Bronchial epithelial cell (primary cell): ENCODE measurements at places on chromosomes 7 and 10.

GRCh38 chr7:20749906-20750305 is 36.8 kb downstream of the SP8 start:
- peak; percentile 55 for DNase-seq

- no peak for DNase-seq
These were observed 19.2 kb downstream of the AKR1C8 start for GRCh38 chr10:5165738-5166137.

- DNase-seq: no peak
These were observed 64.6 kb downstream of the OGDH start for GRCh38 chr7:44671069-44671468.

DNA sequence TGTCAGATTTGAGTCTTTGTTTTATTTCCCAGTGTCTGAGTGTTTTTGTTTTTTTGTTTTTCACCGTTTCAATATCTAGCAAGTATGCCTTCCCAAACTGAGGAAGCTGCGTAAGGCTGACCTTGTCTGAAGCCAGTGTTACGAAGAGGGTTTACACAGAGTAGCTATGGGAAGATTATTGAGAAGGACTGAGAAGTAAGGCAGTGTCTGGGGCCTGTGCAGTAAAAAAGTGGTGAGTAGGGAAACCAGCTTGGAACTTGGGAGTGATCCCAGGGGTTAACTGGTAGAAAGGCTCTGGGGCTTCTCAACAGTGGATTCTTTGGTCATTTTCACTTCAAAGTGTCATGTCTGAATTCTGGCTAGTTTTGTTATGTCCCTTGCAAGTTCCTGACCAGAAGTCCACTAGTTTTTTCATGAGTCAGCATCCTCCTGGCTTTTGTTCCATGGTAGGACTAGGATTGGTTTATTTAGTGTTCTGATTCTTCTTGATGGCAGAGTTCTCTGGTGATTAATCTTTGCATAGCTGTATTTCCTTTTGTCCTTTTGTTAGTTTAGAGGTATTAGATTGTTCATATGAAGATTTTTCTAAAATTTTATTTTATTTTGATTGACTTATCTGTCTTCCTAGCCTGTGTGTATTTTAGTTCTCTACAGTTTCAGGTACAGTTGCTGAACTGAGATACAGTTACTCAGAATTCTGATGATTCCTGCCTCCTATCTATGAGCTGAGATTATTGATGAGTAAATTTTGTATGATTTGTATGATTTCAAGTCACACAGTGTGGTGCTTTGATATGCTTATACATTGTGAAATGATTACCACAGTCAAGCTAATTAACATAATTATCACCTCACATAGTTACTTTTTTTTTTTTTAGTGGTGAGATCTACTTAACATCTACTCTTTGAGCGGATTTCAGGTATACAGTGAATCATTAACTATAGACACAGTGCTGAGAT is 19.0 kb downstream of the GARS1 start:
- DNase-seq: peak; percentile 19

DNA sequence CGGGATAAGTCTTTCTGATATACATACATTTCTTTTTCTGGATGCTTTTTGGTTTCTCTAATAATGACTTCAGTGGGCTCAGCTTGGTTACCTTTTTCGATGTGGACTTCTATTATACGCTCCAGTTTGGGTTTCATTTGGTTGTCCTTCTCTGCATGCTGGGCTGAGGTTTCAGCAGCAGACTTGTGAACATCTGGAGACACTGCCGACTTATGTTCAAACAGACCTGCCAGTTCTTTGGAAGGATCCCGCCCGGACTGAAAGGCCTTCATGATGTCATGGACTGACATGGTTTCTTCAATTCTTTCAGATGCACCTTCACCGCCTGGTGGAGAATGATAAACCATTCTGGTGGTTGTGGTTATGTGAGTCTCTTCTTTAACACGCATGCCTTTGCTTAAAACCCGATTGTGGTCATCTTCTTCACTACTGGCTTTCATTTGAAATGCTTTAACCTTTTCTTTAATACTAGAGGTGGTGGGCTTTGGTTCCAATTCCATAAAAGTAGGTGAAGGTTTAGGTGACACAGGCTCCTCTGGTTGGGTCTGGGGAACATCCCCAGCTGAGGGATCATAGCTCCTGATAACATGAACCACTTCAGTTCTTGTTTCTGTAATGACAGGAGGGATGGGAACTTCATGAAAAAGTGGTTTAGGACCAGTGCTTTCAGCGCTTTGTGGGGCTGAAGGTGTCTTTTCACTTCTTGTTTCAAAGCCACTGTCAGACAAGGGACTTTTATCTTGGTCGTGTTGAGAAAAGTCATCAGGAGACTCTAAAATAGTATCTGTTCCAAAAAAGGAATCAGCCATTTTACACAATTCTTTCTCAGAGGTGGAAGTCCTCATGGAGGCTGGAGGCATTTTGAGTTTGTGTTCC is 167.7 kb upstream of the CCDC6 start:
- DNase-seq: no peak

- no peak for DNase-seq
These were observed 954.2 kb downstream of the PCDH15 start for GRCh38 chr10:53846809-53847208.

- peak; percentile 56 for DNase-seq
These were observed 211.5 kb downstream of the CREB5 start for GRCh38 chr7:28623863-28624262.

DNA sequence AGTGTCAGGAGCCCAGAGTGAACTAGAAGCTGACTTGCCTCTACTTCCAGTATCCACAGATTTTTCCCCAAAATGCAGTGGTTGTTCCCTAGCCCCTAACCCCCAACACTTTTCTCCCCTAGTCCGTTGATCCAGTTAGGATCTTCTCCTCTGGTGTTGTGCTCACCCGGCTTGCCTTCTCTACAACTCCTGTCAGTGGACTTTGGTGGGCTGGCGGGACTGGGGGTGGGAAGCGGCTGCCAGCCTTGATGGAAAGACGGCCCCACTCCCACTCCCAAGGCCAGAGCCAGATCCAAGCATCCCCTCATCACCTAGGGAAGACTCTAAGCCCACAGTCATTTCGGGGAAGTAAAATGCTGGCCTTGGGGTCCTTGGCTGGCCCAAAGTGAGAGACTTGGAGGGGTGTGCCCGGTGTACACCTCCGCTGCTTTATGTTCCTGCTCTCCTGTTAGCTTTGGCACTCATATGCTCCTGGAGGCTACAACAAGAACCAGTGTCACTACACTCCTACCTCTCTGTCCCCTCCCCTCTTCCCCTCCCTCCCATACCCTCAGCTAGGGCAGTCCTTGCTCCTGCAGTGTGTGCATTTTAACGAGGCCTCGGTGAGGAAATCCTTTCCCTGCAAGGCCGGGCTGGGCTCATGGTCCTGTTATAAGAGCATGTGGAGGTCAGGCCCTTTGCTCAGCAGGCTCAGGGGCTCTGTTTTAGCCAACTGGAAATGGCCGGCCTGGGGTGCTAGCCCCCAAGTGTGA is 930 bp upstream of the HOXA10 start:
- no peak for DNase-seq

- DNase-seq: peak; percentile 81
These were observed 81.1 kb upstream of the FZD1 start for GRCh38 chr7:91182819-91183764.

DNA sequence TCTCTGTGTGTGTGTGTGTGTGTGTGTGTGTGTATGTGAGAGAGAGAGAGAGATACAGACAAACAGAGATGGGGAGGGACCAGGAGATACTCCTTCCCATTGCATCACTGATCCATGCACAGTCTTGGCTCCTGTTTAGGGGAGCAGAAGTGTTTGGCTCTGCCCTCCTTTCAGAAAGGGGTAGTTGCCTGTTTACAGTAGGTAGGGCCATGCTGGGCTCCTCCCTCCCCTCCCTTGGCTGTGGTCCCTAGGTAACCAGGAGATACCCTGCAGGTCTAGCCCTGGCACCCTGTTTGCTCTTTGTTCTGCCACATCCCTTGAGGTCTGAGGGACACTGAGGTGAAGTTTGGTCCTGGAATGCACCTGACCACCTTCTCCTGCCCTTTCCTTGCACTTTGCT is 95.3 kb downstream of the RAMP3 start:
- no peak for DNase-seq

- no peak for DNase-seq
These were observed 244.8 kb downstream of the BAMBI start for GRCh38 chr10:28922127-28922526.

DNA sequence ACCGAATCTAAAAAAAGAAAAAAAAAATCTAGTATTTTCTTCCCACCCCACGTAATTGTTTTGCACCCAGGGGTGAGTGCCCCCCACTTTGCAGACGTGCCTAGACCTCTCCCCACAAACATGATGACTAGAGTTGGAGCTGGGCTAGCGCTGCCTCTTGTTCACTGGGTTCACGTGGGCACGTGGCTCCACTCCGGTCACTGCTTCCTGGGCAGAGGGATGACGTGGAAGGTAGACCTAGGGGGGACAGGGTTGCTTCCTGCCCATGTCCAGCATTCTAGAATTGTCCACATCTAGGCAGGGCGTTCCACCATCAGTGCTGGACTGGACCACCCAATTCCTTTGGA is 861 bp upstream of the LIMK1 start:
- DNase-seq: no peak

GRCh38 chr7:75906991-75907667 is 7.8 kb upstream of the POR start:
- DNase-seq: no peak

- no peak for DNase-seq
These were observed 135.8 kb downstream of the JAZF1 start for GRCh38 chr7:28044825-28045224.

DNA sequence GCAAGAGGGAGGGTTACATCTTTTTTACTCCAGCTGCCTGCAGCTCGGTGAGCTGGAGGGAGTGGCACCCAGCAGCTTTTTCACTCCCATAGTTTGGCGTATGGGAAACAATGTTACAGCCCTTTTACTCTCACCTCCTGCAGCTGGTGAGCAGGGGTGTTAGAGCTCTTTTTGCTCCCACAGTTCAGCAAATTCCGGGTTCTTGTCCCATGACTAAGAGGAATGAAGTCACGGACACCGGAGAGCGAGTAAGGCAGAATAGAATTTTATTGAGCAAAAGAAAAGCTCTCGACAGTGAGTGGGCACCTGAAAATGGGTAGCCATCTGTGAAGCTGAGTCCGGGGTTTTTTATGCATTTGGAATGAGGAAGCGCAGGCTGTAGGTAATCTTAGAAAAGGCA is 446.6 kb downstream of the GFRA1 start:
- DNase-seq: no peak

DNA sequence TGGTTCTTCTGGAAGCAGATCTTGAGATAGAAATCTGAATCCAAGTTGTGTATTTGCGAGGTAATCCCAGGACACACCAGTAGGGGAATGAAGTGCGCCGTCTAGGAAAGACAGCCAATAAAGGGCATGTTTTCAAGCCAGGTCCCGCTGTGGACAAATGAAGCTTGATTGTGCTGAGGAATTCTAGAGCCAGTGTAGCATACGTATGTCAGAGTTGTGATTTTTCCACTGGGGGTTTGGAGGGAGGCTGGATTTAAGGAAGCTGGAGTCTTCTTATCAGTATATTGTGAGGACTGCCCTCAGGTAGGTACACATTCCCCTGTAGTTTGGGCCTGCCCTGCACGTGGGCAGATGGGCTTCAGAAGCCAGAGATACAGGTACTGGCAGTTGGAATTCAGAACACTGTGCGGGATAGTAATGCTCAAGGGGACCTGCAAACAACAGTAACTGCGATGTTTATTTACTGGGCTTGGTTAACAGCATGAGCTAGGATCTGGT is 50.9 kb downstream of the GALNT11 start:
- DNase-seq: peak; percentile 33

DNA sequence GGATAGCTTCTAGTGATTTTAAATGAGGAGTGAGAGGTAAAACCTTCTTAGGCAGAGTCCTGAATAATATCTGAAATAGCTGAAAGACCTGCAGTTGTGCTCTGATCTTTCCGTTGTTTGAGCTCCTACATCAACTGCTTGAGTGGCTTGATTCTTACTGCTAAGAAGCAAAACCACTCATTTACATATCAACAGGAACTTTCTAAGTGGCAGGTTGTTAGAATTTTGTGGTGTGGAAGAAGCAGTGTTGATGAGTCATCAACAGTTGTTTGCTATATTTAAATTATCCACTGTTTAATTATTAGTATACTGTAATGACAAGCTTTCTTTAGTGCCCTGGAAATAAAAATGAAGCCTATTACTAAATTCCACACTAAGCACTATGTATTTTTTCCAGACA is 689.5 kb downstream of the DNAJB9 start:
- peak; percentile 25 for DNase-seq
